ENCODE measurements at places on chromosomes 16 and 17.

DNA sequence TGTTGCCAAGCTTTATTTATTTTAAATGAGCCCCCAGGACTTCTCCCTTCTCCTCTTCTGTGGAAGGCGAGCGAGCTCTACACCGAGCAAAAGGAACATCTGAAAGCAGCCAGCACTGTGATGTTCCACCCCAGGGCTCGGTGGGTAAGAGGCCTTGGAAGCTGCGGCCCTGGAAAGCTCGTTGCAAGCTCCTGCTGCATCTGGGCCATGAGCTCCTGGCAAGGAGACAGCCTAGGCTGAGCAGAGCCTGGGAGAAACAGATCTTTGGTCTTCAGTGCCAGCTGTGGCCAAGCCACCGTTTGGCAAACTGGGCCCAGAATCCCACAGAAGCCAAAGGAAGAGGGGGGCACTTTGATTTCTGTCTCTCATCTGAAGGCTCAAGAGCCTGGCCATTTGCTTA, 114.1 kb downstream of the ENGASE start:
- DNase-seq: no peak

GRCh38 chr17:43327421-43327820, 71.4 kb upstream of the ARL4D start:
- DNase-seq: no peak

DNA sequence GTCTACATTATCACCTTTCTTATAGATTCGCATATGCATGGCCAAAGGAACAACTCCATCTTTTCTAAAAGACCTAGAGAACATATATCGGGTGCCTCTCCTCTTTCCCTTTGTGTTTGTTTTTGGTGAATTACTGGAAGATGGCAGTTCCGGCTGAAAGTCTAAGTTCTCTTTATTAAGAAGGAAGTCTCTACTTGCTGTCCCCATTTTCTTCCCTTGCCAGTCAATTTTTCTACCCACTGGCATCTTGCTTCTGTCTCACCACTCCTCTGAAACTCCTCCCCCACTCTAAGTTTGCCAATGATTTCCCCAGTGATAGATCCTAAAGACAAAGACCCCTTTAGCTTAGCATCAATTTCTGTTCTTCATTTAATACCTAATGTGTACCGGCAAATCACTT, 93.9 kb upstream of the CORO6 start:
- DNase-seq: no peak

DNA sequence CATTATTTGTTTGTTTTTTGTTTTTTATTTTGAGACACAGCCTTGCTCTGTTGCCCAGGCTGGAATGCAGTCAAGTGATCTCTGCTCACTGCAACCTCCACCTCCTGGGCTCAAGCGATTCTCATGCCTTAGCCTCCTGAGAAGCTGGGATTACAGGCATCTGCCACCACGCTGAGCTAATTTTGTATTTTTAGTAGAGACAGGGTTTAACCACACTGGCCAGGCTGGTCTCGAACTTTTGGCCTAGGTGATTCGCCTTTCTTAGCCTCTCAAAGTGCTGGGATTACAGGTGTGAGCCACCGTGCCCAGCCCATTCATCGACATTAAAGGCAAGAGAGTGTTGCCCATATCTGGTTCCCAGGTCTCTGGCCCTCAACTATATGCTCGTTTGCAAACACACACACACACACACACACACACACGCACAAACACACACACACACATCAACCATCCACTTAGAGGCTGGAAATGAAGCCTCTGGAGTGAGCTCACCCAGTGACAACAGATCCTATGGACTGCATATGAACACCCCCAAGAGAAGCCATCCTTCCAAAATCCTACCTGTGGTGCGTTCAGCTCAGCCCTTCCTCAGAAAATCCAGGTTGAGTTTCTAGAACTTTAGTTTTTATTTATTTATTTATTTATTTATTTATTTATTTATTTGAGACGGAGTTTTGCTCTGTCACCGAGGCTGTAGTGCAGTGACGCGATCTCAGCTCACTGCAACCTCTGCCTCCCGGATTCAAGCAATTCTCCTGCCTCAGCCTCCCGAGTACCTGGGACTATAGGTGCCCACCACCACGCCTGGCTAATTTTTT, 12.3 kb upstream of the SEPHS2 start:
- no peak for DNase-seq

- DNase-seq: no peak
Observed at GRCh38 chr17:61048376-61049106, 351.1 kb upstream of the TBX2 start.

GRCh38 chr17:72725433-72726068, 366.9 kb downstream of the SLC39A11 start:
- no peak for DNase-seq

Data from esophagus squamous epithelium (tissue), 5 donors.